ENCODE measurements at places on chromosomes 2 and 18. TPM values are rescaled to one million over a fixed set of nuclear protein-coding genes. Genes with fewer than 3 reads are reported as not detected.
A peak's percentile ranks its signal among the peaks of the same experiment; 100 is the strongest.

- no peak for ATAC-seq
Measured at GRCh38 chr2:85439986-85440385, 21.5 kb downstream of the SH2D6 start.

GRCh38 chr18:49728542-49728941 lies 84.8 kb downstream of the ACAA2 start:
- no peak for ATAC-seq

DNA sequence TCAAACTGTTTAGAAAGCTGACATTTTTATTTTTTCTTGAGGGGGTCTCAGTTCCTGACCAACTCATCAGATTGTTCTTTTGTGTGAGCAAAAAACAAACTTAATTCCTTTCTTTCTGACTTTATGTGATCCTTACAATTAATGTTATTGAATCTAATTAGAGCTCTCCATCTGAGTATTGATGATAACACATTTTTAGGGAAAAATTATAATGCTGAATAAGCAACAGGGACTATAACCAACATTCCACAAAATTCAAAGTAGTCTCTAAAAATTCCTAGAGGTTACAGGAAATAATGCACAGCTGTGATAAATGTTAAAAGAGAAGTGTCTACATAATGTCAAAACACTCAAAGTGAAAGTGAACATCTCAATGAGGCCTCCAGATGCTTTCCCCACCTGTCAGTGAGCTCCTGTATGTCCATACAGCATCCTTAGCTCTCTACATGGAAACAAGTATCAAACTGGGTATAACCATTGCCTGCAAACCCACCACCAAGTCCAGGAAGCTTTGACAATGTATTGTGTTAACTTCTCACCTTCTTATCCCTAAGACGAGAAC lies 786.0 kb upstream of the SLC39A10 start:
- ATAC-seq: no peak

DNA sequence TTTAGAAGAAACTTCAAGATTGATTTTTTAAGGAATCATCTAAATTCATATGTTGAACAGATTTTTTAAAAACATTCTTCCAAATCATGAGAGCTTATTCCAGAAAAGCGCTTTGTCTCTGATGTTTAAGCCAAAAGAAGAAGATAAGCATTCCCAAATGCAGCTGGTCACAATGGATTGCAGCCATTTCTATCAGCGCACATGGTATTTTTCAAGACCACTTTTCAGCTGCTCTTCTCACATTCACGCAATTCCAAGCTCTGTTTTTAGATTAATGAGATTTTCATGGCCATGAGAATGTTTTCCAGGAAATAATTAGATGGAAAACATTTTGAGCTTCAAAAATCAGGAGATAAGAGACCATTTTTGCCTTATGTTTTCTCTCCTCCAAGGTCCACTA lies 8.7 kb downstream of the OSBPL1A start:
- no peak for ATAC-seq

DNA sequence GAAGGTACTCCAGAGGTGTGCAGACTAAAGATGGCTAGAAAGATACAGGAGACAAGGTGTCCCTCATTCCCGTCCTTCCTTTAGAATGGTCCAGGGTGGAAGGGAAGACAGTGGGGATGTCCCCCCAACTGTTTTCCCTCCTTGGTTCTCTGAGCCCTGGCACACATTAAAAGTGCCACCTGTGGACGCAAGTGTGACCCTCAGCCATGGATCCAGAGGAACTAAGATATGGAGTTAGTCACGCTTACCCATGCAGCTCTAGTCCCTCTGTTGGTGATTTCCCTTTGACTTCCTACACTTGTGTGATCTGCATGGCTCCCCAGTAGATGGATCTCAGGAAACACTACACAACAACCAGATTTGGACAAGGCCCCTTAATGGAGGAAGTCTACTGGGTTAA lies 113.1 kb upstream of the SRD5A2 start:
- no peak for ATAC-seq

The USP40 gene
- 13.5 TPM for total RNA-seq

- no peak for ATAC-seq
Measured at GRCh38 chr2:18154812-18155211, 276.3 kb downstream of the KCNS3 start.

DNA sequence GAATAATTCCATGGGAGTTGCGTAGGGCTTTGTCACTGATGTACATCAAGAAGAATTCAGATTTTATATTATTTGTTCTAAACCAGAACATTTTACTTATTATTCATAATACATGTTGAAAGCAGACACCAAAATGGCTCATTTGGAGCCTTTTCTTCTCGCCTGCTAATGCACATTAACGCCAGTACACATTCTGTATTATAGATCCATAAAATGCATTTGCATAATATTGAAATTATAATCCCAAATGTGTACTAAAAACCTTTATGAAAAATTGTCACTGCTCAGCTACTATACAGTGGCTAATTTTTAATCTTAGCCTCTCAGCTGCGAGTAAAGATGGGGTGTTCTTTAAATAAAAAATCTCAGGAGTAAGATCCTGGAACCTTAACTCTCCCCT lies 452.2 kb upstream of the HNRNPA3 start:
- no peak for ATAC-seq

GRCh38 chr2:136328207-136328795 lies 210.4 kb upstream of the CXCR4 start:
- no peak for ATAC-seq

GRCh38 chr18:50469380-50469781 lies 90.5 kb upstream of the MAPK4 start:
- no peak for ATAC-seq

The KHK gene
- 2.5 TPM for total RNA-seq

The KIAA2012 gene
- total RNA-seq: not detected

- ATAC-seq: no peak
Measured at GRCh38 chr2:199306116-199306515, 151.6 kb downstream of the SATB2 start.

- ATAC-seq: no peak
Measured at GRCh38 chr2:196012314-196012713, 56.3 kb downstream of the DNAH7 start.

GRCh38 chr2:238939074-238939473 lies 91.2 kb downstream of the TWIST2 start:
- ATAC-seq: peak; percentile 49

DNA sequence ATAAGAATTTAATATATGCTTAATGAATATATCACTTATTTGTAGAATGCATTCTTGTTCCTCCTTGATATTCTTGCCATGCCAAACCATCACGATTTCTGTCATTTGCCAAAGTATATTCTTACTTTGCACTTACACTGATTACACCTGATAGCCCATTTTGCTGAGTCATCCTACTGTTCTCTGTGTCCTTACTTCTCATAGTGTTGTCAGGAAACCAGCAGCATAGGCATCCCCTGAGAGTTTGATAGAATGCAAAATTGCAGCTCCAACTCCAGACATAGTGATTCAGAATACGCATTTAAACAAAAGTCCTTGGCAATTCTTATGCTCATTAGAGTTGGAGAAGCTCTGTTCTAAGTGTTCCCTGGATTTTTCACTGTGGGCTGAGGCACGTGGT lies 687.1 kb downstream of the DPP10 start:
- ATAC-seq: no peak

DNA sequence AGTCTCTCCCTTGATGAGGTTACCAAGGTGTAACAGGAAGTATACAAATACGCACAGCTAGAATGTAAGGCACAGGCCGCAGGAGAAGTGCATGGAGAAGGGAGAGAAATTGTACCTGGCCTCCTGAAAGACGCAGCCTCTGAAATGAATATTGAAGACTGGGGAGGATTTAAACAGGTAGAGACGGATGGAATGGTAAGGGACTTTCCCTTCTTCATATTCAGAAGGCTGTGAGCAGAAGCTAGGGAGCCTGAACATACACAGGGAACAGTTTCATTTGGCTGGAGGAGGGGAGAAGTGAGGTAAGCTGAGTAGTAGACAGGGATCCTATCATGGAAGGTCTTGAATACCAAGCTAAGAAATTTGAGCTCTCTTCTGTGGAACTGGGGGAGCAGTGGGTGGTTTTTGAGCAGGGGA lies 112.7 kb downstream of the ANKRD44 start:
- ATAC-seq: no peak

DNA sequence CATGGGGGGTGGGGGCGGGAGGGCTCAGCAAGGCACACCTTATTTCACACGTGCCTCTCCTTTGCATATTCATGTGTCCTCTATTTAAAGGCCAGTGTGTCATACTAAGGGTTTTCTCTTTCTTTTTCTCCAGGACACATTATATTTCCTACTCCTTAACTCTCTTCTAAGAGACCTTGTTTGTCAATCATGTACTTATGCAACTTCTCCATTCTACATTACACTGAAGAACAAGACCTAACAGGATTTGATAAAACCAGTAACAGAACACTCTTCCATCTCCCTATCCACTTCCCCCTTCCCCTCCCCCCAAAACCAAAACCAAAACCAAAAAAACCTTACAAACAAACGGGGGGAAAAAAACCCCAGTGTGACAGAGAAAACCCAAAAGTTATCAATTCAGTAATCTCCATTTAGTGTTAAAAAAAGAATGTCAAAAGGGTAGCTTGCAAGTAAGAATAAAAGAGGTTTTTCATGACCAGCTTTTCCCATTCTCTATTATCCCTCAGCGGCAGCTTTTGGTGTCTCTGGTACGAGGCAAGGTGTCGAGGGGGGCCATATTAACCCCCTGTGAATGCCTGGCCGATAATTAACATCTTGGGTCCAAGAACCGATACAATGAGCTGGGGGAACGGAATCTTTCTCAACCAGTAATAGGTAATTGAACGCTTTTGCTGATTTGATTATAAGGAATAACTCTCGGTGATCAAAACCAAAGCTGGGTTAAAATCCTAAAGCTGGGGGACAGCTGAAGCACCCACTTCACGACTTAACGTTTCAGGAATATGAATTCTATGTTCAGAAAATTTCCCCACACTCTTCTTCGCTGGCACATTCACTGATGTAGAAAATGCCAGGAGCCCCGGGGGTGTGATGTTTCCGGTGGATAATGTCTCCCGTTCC lies 191.0 kb upstream of the TCF4 start:
- peak; percentile 33 for ATAC-seq

DNA sequence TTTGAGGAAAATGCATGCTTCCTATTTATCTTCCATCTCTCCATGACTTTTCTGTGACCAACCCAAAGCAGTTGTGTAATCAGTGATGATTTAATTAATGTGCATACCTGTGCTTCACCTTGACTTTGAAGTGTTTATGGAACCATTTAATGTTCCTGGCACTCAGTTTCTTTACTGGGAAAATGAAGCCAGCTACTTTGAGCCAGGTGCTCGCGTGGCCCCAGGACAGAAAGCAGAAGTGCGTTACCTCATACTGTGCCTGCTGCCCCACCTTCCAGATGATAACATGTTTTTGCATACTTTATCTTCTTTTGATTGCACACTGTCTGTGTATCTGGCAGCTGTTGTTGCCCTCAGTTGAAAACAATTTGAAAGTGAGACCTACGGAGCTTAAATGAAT lies 61.3 kb downstream of the PMAIP1 start:
- no peak for ATAC-seq

The SPC25 gene
- total RNA-seq: not detected

GRCh38 chr2:16361261-16361995 lies 304.2 kb downstream of the CYRIA start:
- no peak for ATAC-seq

GRCh38 chr2:238015705-238016104 lies 45.1 kb upstream of the SCLY start:
- ATAC-seq: no peak

DNA sequence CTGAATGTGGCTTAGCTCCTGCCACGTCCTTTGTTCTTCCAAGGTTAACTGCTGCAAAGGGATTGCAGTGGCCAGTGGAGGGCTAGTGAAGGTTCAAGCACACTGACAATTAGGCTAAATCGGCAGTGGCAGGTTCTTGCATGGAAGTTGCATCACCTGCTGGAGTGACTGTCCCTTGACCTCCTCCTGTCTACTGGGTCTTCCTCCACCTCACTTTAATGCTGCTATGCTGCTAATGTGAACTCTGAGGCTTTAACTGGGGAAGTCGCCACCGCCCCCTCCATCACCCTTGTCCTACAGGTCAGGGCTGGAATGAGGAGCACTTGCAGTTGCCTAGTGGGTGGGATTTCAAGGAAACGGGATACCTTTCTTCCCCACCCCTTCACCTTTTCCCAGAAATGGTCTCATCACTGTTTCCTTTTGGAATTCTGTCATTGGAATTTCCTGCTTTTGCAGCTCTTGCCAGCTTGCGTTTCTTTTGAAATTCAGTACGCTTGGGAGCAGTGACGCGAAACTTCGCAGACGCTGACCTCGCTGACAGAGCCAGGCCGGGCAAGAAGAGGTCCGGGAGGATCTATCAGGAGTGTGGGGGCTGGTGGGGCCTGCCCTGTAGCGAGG lies 150.3 kb downstream of the SH3RF3 start:
- ATAC-seq: no peak

The ST6GAL2 gene
- total RNA-seq: 16.3 TPM

- ATAC-seq: no peak
Measured at GRCh38 chr18:55641486-55641885, 53.5 kb upstream of the TCF4 start.

GRCh38 chr2:234841321-234842015 lies 110.3 kb upstream of the SH3BP4 start:
- no peak for ATAC-seq

DNA sequence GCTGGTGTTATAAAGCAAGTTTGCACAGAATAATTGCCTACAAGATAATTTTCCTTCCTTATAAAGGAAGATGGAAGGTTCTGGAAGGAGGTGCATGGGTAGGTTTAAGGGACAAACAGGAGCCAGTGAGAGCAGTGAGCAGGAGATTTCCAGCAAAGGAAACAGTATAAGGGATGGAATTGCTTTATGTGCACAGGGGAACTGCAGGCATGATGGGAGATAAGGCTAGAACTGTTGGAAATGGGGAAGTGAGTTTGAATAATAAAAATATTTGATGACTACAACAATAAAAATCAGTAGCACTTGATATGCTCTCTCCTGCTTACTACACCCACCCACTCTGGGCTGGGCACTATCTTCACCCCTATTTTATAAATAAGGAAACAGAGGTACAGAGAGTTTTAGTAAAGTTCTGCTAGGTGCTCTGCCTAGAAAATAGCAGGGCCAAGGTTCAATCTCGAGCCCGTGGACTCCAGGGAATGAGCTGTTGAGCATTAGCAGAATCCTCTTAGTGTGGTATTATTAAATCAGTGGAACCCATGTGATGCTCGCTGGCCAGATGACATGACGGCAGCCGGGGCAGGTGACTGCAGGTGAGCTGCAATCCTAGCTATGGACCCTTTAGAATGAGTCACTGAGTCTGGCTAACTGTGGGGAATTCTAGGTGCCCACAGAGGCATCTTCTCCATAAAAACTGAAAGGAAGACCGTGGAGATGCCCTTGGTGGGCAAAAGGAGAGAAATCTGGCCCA lies 302.5 kb downstream of the PIEZO2 start:
- no peak for ATAC-seq

- ATAC-seq: no peak
Measured at GRCh38 chr2:116487336-116487735, 1327.2 kb upstream of the DDX18 start.

- ATAC-seq: no peak
Measured at GRCh38 chr2:190044866-190045265, 17.7 kb downstream of the MSTN start.

The CSRNP3 gene
- 0.81 TPM for total RNA-seq

GRCh38 chr2:165568361-165568760 lies 98.9 kb downstream of the CSRNP3 start:
- ATAC-seq: no peak
